ENCODE measurements at places on chromosomes 7 and 10.

- no peak for DNase-seq
Observed at GRCh38 chr10:9299966-9300365, 1245.5 kb downstream of the GATA3 start.

DNA sequence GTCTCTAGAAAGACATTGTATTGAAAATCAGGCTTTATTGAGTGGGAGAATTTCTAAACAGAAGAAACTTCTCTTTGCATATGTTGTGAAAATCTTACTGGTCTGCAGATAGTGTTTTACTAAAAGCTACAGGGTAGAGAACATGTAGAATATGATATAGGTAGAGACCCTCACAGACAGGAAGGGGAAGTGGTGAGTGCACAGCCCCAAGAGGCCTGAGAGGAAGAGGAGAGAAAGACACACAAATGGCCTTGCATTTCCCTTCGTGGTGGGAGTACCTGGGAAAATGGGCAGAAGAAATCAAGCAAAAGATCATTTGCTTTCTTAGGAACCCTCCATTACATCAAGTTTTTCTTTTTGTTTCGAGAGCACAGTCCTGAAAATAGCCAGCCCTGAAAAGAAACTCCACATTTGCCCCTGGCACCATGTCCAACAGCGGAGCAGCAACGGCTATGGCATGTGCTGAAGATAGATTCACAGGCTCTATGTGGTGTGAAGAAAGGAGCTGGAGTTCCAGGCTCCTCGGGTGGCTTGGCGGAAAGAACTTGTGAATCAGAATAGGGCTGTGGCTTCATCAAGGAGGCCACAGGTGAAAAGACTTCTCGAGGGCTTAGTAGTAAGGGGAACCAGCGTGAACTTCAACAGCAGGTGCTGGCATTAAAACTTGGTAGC lies 143.5 kb downstream of the CALCR start:
- no peak for DNase-seq

DNA sequence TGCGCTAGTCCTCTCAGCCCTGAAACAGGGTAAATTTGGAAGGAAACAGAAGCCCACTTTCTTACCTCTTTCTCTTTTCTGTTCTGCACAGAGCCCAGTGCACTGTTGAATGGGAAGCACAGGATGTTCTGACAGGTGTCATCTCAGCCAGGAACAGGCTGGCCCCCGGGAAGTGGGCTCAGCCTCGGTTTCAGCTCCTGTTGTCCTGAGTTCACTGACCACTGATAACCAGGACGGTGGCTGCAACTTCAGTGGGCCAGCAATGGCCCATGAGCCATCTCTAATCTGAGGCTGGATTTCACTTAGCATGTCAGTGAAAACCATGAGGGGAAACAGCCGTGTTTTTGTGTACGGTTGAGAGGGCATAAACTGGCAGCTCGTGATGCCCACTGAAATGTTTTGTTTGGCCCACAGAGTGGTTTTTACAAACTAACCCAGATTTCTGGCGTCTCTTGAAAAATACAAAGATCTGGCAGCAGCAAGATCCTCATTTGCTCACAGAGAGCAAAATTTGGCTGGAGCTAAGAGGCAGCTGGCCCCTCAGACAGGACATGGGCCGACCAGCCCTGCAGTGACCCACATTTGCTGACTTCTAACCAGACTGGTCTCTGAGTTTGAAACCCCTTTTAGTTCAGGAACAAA lies 455.9 kb downstream of the PAXIP1 start:
- no peak for DNase-seq

GRCh38 chr7:73700069-73700423 lies 16.6 kb downstream of the BUD23 start:
- no peak for DNase-seq

- no peak for DNase-seq
Observed at GRCh38 chr10:133328358-133329343, 8.0 kb downstream of the CALY start.
